Activated B cell treated with CpG ODN at 0.5 μM for 24 hours (primary cell): ENCODE measurements at places on chromosomes 3 and 15.

DNA sequence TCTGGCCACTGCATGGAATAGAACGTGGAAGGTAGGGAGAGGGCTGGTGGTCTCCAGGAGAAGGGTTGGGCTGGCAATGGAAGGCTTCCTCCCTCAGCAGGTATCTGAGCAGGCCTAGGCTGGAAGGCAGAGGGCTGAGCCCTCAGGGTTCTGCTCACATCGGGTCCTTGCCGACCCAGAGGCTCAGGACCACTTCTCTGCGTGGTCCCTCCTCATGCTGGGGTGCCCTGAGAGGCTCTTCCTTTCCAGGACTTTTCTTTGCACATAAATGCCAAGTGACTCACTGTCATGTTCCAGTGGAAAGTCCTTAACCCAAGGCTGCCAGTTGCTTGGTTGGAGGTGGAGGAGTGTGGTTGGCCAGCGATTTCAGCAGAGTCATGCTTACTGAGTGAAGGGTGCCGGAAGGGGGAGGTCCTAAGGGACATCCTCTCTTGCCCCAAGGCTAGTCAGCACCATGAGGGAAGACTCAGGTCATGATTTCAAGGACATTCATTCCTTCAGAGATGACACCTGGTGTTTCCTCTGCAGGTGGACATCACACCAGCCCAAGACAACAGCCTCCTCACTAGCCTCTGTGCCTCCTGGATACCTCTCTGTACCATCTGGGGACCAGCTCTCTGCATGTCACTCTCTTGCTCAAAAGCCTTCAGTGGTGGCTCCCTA, 8.2 kb downstream of the SLC6A6 start:
- H3K4me1 ChIP-seq: peaks cover 67% of the 10 kb centered on the region
- DNase-seq: no peak
- no peaks in the 10 kb centered on the region for H3K27me3 ChIP-seq
- no peak overlapping the region for H3K4me3 ChIP-seq

- H3K27me3 ChIP-seq: no peaks in the 10 kb centered on the region
- no peak for DNase-seq
- no peak overlapping the region for H3K27ac ChIP-seq
- H3K4me3 ChIP-seq: no peak overlapping the region
Measured at GRCh38 chr3:78660957-78661356, 1106.8 kb downstream of the ROBO1 start.

DNA sequence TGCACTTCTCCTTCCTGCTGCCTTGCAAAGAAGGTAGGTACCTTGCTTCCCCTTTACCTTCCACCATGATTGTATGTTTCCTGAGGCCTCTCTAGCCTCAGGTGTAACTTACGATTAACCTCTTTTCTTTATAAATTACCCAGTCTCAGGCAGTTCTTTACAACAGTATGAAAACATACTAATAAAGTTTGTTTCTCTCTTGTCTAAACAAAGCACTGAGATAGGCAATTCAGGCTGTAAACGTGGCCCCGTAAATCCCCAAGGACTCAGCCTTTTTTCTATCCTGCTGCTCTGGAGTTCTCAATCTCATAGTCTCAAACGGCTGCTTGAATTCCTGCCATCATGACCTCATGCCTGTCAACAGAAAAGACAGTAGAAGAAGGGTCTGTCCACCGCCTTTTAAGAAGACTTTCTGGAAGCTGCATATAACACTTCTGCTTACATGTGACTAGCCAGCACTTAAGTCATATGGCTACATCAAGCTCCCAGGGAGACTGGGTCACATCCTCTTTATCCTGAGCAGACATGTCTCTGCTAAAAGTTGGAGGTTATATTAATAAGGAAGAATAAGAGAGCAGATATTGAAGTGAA, 257.8 kb downstream of the EBLN2 start:
- no peaks in the 10 kb centered on the region for H3K4me1 ChIP-seq
- no peaks in the 10 kb centered on the region for H3K36me3 ChIP-seq
- DNase-seq: no peak
- no peak overlapping the region for H3K27ac ChIP-seq
- no peak overlapping the region for H3K4me3 ChIP-seq

GRCh38 chr3:155112661-155113389, 32.7 kb downstream of the MME start:
- H3K36me3 ChIP-seq: no peaks in the 10 kb centered on the region
- DNase-seq: no peak
- H3K27me3 ChIP-seq: no peaks in the 10 kb centered on the region
- H3K4me3 ChIP-seq: peak overlapping the region; percentile 30
- peaks cover 54% of the 10 kb centered on the region for H3K4me1 ChIP-seq
